ENCODE measurements at places on chromosomes 5 and 9.

DNA sequence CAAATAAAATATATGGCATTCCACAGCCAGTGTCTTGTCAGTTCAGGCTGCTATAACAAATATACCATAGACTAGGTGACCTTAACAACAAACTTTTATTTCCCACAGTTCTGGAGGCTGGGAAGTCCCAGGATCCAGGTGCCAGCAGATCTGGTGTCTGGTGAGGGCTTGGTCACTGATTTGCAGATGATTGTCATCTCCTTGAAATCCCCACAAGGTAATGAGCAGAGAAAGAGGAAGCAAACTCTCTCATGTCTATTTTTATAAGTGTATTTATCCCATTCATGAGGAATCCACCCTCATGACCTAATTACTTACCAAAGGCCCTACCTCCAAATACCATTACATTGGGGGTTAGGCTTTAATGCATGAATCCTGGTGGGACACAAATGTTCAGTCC is 663.2 kb downstream of the TLR4 start:
- peak; percentile 29 for DNase-seq

GRCh38 chr9:6692433-6692832 is 46.9 kb upstream of the GLDC start:
- DNase-seq, result no peak

GRCh38 chr5:68041293-68041692 is 174.3 kb upstream of the PIK3R1 start:
- DNase-seq, result no peak

GRCh38 chr9:88291856-88292255 is 96.4 kb upstream of the SPIN1 start:
- DNase-seq, result no peak

GRCh38 chr5:142385194-142385593 is 60.4 kb upstream of the SPRY4 start:
- no peak for DNase-seq

GRCh38 chr9:80932181-80932580 is 757.2 kb downstream of the TLE1 start:
- peak; percentile 8 for DNase-seq

DNA sequence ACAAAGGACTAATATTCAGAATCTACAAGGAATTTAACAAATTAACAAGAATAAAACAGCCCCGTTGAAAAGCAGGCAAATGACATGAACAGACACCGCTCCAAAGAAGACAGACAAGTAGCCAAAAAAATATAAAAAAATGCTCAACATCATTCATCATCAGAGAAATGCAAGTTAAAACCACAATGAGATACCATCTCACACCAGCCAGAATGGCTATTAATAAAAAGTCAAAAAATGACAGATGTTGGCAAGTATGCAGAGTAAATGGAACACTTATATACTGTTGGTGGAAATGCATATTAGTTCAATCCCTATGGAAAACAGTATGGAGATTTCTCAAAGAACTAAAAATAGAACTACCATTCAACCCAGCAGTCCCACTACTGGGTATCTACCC is 302.7 kb upstream of the RGMB start:
- DNase-seq, result no peak

DNA sequence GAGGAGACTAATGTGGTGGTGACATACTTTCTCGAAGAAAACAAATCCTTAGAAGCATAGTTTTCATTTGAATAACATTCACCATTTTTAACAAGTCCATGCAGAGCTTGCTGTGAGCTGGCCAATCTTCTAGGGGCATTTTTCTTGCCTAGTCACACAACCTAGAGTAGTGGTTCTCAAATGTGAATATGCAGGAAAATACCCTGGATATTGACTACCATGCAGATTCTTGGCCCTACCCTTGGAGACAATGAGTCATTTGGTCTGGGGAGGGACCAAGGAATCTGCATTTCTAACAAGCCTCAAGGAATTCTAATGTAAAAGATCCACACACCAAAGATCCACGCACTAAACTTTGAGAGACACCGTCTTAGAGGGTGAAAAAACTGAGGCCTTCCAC is 23.5 kb downstream of the GDNF start:
- DNase-seq, result no peak

- no peak for DNase-seq
Observed at GRCh38 chr5:54738973-54739367, 221.4 kb downstream of the SNX18 start.

DNA sequence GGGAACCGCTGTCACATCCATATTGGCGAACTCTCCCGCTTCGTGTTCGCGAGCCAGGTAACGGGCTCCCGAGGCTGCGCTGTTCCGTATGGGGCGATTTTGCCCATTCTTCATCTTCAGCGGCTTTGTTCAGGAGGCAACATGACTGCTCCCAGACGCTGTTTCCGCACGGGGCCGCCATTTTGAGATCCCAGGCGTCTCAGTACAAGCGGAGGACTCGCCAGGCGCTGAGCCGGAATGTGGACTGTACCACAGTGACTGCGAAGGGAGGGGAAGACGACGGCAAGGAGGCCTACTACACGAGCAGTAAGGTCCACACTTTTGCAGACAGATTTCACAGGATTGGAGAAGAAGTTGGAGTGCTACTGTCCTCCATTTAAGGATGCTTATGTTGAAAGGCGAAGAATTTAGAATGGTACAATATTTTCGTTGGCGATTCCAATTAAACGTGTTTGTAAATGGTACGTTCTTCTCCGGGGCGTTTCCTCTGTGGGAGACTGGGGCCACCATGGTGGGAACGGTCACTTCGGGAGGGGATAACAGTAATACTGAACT is 41.6 kb upstream of the ZNF300 start:
- DNase-seq, result peak; percentile 65

DNA sequence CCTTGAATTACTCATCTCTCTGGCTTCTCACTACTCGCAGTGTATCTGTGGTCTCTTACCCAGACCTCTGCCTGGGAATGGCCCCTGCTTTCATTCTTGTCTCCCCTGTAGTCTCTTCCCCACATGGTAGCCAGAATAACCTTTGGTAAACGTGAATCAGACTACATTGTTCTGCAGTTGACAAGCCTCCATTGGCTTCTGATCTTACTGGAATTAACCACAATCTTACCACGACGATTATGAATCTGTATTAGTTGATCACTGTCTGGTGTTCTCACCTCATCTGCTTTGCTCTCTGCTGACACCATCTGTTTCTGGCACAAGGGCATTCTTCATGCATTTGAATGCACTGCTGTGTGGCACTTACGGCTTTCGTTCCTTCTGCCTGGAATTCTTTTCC is 781.2 kb downstream of the MTRR start:
- DNase-seq, result peak; percentile 73

GRCh38 chr5:139214646-139215045 is 16.5 kb upstream of the SIL1 start:
- no peak for DNase-seq

DNA sequence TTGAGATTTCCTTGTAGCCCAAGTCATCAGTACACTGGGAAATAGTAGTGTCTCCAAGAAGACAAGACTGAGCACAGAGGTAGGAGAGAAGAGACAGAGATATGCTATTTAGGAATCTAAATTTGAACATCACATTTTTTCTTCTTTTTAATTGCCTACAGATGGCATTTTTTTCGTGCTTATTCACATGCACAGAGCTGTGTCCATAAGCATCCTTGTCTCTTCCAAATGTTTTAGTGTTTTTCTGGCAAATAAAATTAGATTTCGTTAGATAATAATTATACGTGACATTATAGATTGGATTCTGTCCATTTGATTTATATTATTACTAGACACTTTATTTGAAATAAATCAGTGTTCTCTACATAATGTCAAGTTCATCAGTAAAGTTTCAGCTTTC is 80.9 kb downstream of the PRR16 start:
- DNase-seq, result no peak

All from kidney tubule cell (primary cell).